SK-MEL-5 (cell line): ENCODE measurements at places on chromosomes 7 and 10.
A peak's percentile ranks its signal among the peaks of the same experiment; 100 is the strongest.

GRCh38 chr7:86790383-86790782 lies 146.7 kb downstream of the GRM3 start:
- no peak for DNase-seq

DNA sequence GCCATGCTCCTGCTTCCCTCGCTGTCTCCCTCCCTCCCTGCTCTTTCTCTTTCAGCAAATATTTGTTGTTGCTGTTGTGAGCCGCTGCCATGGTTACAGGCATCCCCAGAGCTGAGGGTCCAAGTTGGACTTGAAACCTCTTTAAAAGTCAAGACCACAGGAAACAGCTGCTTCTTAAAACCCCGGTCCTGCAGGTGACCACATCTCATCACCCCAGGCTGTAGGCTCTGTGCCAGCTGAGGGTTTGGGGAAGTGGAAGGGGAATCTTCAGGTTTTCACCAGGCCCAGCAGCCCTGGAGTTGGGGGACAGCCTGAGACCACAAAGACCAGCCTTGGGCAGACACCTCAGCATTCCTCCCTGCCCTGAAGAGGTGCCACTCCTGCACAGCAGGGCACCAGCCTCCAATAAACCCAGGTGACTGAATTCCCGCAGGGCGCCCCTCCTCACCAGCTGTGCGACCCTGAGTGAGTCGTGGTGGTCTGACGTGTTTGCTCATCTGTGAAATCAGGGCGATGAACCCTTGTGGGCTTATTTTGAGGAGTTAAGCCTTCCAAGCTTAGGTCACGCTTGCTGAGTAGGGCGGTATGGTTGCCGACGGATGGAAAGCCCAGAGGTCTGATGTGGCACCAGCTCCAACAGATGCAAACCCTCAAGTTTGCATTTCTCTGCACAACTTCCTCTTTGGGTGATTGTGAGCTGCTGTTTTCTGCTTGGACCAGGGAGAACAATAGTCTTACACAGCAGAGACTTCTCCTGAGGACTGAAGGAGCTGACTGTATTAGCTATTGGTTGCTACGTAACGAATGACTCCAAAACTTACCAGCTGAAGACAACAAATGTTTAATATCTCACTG lies 24.8 kb downstream of the NPTX2 start:
- peak; percentile 44 for DNase-seq

- no peak for DNase-seq
Observed at GRCh38 chr10:59708816-59709394, 745 bp downstream of the SLC16A9 start.

- DNase-seq = peak; percentile 74
Observed at GRCh38 chr10:92242910-92243671, 47.8 kb downstream of the CPEB3 start.

DNA sequence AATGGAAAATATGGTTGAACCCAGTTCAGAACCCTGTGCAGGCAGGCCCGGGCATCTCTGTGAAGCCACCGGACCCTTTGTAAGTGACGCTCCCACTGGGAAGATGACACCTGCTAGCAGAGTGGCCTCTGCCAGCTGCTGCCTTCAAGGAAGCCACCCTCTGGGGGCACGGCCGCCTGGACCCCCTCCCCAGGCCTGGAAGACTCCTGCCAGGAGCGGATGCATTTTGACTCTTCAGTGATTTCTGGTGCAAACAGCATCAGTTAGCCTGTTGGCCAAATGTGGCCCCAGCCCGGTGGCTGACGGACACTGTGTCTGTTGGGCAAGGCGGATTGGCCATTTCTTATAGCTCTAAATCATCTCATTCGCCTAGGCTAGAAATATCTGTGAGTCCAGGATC lies 514.1 kb upstream of the FOXK1 start:
- no peak for DNase-seq

DNA sequence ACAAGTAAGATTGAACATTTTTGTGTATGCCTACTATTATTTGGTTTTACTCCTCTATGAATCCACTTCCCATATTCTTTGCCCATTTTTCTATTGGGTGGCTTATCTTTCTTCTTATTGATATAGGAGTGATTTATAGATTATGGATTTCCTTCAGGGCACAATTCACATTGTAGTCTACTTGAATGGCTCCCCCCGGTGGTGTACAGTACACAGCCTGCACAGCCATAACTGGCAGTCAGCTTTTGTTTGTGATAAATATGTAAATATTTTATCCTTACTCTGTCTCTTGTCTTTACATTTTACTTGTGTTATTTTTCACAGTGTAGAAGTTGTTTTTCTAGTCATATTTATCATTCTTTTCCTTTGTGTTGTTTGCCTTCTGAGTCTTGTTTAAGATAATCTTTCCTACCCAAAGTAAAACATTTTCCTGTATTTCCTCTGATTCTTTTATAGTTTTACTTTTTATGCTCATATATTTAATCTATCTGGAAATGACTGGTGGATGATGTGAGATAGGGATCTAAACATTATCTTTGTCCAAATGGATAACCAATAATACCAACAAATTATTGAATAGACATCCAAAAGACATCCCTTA lies 23.9 kb upstream of the CALD1 start:
- DNase-seq = peak; percentile 60

DNA sequence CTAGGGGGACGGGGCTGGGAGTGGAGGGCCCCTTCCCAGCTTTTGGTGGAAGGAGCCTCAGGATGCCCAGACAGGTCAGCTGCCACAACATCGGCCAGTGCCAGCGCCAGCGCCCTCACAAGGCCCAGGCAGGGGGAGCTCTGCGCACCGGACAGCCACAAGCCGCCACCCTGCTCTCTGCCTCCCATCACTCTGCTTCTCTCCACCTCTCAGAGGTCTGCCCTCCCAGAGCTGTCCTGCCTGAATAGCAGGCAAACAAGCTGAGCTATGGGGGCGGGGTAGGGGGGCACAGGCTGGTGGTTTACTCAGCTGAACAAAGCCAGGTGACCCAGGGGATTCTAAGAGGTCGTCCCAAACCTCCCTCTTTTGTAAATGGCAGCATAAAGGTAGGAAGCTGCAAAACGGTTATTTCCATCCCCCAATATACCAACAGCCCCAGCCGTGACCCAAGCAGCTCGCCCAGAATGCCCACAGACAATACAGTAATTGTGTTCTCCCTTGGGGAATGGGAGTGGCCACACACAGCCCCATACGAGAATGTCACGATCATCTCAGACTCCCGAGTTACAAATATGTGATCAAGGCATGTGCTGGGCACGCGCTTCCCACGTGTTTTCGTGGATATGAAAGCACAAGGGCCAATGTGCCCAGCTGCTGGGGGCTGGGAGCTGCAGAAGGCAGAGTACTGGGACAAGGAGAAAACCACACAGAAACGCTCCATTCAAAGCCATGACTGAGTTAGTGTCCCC lies 19.7 kb downstream of the FAM53B start:
- DNase-seq = peak; percentile 99

DNA sequence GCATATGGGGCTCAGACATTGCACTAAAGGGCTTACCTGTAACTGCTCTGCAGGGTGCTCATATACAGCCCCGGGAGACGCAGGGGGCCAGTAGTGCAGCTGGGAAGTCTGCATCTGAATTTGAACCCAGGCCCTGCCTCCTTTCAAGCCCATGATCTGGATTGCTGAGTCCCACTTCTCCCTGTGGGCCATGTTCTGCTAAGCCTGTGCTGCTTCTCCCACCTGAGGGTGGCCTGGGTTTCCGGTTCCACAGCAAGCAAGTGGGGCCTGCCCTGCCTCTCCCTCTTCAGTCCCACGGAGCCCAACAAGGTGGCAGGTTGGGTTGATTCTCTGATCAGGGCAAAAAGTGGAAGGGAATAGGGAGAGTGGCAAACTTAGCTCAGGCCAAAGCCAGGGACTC lies 56.6 kb upstream of the GDF10 start:
- DNase-seq = no peak

- DNase-seq = no peak
Observed at GRCh38 chr10:36608251-36608650, 517.1 kb upstream of the ANKRD30A start.

DNA sequence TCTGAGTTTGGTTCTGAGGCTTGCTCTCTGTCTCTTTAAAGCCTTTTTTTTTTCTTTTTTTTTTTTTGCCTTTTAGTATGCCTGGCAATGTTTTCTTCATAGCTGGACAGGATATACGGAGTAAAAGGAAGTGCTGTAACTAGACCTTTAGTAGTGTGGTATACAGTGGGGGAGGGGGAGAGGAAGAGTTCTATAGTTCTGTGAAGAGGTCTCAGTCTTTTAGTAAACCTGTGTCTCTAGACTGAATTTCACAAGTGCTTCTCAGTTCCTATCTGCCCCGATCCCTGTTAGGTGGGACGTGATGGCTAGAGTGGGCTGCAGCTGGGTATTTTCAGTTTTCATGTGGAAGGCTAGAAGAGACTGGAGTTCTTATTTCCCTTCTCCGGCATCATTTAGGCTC lies 3.1 kb upstream of the ABCC2 start:
- peak; percentile 87 for DNase-seq

DNA sequence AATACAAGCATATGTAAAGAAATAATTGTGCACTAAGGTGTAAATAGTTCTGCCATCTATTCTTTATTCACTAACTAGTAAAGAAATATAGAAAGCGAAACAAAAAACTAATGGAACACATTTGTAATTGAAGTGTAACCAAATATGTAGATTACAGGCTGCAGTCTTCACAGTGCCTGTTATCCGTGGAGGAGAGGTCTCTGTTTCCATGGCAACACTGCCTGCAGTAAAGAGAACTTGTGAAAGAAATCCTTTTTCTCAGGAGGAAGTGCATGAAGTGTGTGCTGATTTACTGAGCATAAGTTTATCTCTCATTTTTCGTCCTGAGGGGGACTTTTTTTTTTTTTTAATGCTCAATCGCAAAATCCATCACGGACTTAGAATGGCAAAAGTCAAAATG lies 102.5 kb downstream of the APBB1IP start:
- peak; percentile 5 for DNase-seq

GRCh38 chr7:29723599-29723998 lies 82.7 kb upstream of the WIPF3 start:
- peak; percentile 56 for DNase-seq

- no peak for DNase-seq
Observed at GRCh38 chr7:12094365-12094921, 116.7 kb upstream of the TMEM106B start.

DNA sequence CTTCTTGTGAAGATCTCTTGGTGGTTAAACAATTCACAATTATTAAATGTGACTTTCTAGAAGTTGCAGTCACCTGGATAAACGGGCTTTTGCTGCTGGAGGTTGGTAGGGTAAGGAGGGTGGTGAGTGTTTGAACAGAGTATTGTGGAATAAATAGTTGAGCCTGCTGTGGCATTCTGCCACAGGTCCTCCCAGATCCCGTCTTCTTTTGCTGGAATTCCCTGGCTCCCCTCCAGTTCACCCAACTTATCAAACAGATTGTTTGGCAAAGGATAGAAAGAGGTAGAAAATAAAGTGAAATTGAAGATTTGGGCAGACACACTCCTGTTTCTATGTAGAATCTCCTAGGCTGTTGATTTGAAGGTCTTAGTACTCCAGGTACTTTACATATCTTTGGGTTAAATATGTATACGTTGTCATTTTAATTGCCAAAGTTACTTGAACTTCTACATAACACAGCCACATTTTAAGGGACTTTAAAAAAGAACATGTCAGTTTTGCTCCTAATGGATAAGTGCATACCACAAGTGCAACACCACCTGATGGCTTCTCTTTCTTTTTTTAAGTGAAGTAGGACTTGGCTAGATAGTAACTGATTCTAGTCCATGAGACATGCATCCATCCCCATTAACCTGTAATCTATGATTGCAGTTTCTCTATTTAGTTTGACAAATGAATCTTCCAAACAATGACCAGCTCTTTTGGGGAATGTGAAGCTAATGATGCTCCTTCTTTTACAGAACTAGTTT lies 83.0 kb downstream of the ARL4A start:
- no peak for DNase-seq

DNA sequence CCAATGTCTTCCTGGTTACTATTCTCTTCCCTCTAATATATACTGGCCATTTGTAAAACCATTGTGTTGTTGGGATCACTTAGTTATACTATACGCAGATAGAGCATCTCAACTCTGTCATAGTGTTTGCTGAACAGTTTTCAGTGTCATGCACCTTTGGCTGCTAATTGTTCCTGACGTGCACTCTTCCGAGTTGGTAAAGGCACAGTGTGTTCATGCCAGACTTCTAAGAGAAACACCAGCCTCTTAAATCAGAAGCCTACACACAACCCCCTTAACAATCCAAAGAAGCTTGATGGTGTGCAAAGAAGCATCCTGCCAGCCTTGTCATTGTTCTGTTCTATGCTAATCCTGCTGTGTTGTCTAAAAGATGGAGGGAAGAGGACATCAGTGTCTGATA lies 131.1 kb downstream of the MAPK8 start:
- DNase-seq = no peak

DNA sequence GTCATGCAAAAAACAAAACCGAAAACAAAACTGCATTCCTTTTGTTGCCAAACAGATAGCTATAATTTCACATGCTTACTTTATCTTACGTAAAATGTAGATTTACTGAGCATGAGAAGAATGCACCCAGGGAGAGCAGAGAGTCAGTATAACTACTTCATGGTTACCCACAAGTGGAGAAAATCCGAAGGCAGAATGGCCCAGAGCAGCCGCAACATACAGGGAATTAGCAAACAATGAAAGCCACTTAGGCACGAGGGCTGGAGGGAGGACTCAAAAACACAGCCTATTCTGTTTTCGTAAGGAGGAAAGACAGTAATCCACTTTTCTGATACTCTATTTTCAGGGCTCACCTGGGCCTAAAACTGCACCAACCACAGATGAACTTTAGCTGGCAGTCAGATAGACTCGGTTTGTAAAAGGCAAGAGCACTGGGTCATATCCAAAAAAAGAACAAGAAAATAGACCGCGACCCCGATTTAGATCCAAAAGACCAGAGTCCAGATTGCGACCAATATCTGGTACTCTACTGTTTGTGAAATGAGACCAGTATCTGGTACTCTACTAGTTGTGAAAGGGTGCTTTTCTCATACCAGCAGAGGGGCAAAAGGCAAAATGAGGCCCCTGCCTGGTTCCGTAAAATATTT lies 1.3 kb downstream of the ITPRIP start:
- DNase-seq = no peak

GRCh38 chr10:70715853-70716795 lies 43.8 kb downstream of the ADAMTS14 start:
- DNase-seq = no peak
